Cerebellum (tissue), 4 donors: ENCODE measurements at places on chromosomes 2 and 18.

GRCh38 chr2:153043385-153043784, 325.0 kb downstream of the ARL6IP6 start:
- no peak for DNase-seq

- no peak for DNase-seq
Observed at GRCh38 chr2:126059379-126059778, 596.6 kb upstream of the GYPC start.

DNA sequence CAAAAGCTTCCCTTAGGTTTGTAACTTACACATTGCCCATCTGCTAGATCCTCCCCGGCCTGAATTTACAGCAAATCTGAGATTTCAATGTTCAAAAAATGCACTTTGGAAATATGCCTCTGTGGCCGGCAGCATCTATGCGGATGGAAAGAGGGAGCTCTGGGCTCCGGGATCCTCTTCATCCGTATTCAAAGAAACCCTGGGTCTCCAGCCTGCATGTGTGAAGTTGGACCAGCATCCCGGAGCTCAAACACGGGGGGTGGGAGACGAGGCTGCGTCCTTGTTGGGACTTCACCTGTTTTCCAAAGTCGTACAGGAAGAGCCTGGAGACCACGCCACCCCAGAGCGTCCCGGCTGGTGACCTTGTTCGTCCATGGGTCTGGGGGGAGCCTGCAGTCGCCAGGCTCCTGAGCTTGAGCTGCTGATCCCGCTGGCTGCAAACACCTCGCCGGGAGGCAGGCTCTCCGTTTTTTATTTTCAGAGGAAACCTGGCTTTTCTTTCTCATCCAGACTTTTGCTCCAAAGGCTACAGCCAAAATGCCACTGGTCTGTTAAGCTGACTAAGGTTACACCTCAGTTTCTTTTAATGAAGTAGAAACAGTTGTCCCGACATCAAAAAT, 77.4 kb downstream of the PTGR3 start:
- DNase-seq = no peak

GRCh38 chr2:137706786-137707613, 257.3 kb upstream of the HNMT start:
- no peak for DNase-seq

- no peak for DNase-seq
Observed at GRCh38 chr2:43738257-43738656, 35.6 kb upstream of the DYNC2LI1 start.

DNA sequence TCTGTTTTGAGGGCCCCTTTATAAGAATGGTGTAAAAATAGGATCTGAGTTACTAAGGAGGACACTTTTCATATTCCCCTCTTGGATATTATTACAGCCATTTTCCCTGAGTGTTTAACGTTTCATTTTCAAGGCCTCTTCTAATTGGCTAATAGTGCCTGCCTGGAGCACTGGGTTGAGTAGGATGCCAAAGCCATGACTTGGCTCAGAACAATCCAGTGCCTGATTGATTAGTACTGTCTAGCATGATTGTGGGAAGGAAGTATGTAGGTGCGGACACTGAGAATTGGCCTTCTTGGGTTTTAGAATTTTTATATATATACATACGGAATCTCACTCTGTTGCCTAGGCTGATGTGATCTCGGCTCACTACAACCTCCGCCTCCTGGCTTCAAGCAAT, 66.1 kb downstream of the NAB1 start:
- no peak for DNase-seq

- DNase-seq = no peak
Observed at GRCh38 chr18:14029512-14029911, 102.7 kb downstream of the ZNF519 start.

- no peak for DNase-seq
Observed at GRCh38 chr18:58697146-58697545, 25.9 kb downstream of the MALT1 start.

- peak; percentile 46 for DNase-seq
Observed at GRCh38 chr2:239928391-239929350, 96.5 kb downstream of the NDUFA10 start.

GRCh38 chr2:217838409-217838831, 164.4 kb downstream of the TNS1 start:
- DNase-seq = no peak

DNA sequence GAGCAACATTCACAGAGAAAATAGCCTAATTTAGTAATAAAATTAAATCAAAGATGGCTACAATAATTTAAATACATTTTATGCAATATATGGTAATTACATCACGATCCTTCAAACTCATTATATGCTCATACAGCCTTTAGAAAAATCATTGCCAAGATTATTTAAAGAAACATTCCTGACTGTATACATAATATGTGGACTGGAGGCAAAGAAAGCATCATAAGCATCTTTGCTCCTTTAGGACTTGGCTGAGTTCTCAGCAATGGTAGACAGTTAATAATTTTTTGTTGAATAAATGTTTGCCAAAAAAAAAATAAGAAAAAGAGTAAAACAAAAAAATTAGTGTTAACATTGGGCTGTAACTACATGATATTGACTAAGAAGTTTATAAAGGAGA, 26.9 kb downstream of the NCKAP5 start:
- DNase-seq = no peak

GRCh38 chr2:24461685-24462084, 29.4 kb upstream of the NCOA1 start:
- DNase-seq = no peak

DNA sequence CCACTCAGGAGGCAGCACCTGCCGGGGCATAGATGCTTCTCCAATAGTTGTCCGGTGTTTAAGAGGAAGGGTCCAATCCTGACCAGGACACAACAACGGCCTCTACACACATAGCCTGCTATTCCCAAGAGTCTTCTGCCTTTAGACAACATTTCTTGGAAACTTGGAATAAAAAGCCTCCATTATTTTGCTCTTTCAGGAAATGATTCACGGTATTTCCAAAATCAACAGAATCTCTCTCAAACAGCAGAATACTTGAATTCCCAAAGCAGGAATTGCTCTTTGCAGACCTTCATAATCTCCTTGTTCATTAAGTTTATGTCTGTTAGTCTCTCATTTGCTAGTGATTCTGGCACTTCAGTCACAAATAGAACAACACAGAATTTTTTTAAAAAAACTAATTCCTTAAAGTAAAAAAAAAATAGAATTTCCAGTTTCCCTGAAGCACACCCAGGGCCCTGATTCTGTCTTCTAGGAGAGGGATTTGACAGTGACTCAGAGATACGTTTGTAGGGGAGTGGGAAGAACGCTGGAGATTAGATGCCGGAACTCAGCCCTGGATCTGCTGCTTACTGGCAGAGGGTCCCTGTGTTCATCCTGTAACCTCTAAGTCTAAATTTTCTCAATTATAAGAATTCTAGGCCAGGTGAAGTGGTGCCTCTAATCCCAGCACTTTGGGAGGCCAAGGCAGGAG, 74.7 kb downstream of the NAB1 start:
- no peak for DNase-seq

DNA sequence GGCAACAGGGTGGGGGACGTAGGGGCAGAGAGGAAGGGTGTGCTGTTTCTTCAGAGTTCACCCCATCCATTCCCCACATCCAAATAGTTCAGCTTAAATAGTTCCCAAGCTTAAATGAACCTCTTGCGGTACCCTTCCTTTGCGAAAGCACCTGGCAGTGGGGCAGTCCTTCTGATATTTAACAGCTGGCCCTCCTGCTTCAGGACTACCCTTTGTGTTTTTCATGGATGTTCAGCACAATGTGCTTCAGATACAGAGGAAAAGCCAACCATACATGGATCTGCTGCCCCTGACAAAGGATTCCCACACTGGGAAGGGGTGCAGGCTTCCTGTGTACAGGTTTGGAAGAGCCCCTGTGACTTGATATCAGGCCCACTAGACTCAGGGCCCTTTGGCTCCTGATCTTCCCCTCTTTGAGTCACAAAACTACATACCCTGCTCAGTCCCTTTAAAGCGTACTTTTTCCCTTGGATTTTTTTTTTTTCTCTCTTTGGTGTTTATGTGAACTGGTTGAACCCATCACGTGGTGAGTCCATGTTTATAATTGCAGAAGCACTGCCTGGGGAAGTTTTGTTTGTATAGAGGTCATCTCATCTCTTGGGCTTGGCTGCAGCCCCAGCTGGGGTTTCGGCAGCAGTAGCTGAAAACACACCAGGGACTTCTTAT, 45.3 kb upstream of the IGFBP5 start:
- no peak for DNase-seq

- peak; percentile 33 for DNase-seq
Observed at GRCh38 chr2:101251844-101252407, 760 bp upstream of the CNOT11 start.
